Lower leg skin (tissue), 4 donors: ENCODE measurements at places on chromosomes 1 and 21. TPM values are rescaled to one million over a fixed set of nuclear protein-coding genes. Genes with fewer than 3 reads are reported as not detected.
A peak's percentile ranks its signal among the peaks of the same experiment; 100 is the strongest.

DNA sequence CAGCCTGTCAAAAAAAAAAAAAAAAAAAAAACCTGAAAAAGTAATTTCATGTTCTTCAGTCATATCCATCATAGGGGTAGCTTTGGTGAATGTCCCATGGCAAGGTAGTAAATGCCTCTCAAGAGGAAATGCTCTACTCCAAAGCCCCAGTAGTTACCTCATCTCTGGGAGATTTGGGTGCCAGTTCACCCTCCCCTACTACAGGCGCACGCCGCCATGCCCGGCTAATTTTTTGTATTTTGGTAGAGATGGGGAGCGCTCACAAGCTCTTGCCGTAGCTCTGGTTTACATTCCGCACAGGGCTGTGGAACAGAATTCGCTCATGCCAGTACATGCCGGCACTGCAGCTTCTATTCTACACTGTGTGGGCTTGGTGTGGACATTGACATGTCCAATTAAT is 13.7 kb downstream of the PIK3CD start:
- DNase-seq = no peak

DNA sequence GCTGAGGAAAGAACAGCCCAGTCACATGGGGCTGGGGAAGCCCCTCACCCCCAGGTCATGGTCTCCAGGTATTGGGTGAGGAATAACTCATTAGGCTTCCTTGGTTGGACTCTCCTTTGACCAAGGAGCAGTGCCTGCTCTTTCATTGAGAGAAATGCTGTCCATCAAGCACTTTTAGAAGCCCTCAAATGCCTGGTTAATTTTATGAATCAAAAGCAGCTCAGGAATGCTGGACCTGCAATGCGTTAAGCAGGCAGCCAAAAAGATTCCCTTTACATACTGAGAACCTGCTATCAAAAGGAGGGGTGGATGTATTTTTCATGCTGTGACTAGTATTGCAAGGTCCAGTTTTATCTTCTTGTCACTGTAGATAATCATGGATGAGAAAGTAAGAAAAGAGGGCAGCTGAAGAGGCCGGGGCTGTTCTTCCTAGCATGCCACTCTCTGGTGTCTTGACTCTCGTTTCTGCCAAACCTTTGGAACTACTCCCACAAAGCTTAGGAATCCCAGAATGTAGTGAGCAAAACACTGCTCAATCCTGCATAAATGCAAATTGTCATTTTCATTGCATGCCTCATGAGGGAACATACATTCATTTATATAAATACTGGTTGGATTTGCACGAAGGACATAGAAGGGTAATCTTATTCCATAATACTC is 2.1 kb upstream of the CD58 start:
- DNase-seq = no peak

- DNase-seq = peak; percentile 46
Measured at GRCh38 chr21:44574457-44575306, 1.2 kb downstream of the KRTAP10-4 start.

- DNase-seq = no peak
Measured at GRCh38 chr1:166182281-166182680, 15.5 kb upstream of the FAM78B start.

DNA sequence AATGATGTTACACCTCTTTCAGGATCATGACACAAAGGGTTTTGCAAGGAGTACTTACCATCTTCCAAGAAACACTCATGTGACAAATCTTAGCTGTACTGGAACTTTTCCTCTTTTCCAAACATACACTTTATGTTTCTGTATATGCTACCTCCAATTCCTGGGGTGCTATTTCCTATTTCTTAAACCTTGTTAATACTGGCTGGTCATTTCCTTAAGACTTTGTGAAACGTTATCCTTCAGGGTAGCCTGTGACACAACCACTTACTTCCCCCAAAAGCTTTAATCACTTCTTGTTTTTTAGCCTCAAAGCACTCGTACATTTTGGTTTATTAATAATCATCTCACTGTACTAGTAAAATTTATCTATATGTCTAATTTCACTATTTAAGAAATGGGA is 39.4 kb downstream of the OR10Z1 start:
- DNase-seq = no peak

DNA sequence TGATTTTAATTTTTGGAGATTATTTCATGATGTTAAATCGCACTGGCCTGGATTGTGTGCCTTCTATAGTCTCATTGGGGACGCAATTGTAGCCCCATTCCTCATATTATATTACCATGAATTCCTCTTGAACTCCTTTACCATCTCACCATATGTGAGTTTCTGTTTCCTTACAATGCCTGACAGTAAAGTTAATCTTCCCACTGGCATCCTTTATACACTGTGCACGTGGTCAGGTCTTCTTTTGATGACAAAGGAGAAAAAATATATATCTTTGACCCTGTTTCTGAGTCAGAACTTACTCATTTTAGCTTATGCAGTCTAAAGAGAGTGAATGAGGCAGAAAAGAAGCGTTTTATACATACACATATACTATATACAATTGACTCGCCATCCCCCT is 774 bp upstream of the ABL2 start:
- DNase-seq = no peak

DNA sequence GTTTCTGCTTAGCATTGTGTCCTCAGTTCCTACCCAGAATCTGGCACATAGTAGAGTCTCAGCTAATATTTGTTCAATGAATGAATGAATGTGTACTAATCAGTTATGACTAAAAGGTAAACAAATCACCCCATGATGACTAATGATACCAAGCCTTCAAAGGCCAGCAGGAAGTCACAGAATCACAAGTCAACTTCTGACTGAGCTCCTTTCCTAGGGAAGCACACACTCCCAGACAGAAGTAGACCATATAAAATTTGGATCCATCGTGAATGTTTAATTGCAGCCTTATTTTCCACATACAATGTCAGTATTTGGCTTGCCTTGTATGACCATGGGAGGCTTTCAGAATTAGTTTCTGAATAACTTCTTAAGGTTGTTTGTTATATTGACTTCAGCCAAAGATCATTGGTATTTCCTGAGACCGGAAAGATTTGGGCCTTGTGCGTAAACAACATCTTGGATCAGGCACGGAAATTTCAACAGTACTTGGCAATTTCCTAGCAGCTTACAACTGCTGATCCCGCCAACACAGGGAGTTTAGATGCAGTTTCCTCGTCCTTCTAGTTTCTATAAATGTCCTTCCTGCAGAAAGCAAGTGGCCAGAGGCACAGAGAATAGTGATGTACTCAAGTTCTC is 185.9 kb upstream of the ATP1B1 start:
- DNase-seq = peak; percentile 46

DNA sequence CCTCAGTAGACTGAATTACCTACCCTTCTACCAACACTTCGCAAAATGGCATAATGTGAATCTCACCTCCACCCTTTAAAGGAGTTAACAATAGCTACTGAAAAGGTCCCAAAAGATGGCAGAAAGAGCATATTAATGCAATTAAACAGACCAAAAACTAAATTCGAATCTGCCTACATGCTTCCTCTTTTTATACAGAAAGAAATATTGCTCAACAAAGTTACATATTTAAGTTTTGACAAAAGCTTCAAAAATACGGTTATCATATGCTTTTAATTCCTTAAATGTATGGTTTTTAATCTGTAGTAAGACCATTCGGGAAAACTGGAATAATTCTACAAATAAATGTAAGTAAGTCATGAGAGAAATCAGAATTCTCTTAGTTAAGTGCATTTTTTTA is 2.2 kb downstream of the APP start:
- no peak for DNase-seq

GRCh38 chr1:115225993-115226685 is 111.9 kb downstream of the NGF start:
- no peak for DNase-seq

DNA sequence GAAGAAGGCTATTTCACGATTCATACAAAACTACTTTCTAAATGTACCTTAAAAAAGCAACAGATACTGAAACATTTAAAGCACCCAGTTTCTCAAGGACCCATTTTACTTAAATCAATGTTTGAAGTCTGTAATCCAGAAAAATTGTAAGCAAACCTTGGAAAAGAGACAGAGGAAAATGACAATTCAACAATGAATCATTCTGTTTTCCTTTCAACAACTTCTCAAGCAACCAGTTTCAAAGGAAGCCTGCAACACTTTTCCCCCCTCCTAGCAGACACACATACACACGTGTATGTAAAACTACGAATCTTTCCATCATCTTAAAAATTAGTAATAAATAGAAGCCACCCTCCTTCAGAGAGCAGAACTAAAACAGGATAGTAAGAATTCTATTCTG is 1.2 kb downstream of the RERE start:
- DNase-seq = no peak

DNA sequence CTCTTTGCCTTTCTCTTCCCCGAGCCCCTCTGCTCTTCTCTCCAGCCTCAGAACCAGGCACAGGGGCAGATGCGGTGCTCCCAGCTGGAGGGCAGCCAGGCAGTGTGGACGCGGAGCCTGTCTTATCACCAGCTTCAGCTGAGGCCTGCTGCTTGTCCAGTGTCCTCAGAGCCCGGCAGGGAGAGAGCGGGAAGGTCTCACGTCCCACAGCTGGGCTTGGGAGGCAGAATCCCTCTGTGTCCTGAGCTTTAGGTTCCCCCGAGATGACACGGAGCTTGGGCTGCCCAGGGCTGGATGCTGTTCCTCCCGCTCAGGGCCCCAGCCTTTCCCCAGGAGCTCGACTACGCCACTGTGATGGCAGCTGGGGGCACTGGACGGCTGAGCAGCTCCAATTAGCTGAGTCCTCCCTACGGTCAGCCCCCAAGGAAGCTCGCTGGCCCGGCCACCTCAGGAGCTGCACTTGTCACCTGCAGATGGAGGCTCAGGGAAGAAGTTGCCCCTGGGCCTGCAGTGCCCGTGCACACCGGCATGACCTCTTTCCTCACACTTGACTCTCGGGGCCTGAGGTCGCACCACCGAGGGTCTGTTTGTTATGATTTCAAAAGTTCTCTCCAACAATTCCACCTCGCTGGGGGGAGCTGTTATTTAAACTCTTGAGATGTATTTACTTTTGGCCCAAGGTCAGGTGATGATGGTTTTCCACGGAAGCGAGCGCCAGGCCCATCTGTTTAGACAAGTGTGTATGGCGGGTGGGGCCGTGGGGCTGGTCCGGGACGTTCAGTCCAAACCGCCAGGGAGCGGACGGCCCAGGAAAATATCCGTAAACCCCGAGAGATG is 127.3 kb downstream of the SIK1 start:
- no peak for DNase-seq

GRCh38 chr1:20632386-20632785 is 872 bp upstream of the PINK1 start:
- DNase-seq = no peak

DNA sequence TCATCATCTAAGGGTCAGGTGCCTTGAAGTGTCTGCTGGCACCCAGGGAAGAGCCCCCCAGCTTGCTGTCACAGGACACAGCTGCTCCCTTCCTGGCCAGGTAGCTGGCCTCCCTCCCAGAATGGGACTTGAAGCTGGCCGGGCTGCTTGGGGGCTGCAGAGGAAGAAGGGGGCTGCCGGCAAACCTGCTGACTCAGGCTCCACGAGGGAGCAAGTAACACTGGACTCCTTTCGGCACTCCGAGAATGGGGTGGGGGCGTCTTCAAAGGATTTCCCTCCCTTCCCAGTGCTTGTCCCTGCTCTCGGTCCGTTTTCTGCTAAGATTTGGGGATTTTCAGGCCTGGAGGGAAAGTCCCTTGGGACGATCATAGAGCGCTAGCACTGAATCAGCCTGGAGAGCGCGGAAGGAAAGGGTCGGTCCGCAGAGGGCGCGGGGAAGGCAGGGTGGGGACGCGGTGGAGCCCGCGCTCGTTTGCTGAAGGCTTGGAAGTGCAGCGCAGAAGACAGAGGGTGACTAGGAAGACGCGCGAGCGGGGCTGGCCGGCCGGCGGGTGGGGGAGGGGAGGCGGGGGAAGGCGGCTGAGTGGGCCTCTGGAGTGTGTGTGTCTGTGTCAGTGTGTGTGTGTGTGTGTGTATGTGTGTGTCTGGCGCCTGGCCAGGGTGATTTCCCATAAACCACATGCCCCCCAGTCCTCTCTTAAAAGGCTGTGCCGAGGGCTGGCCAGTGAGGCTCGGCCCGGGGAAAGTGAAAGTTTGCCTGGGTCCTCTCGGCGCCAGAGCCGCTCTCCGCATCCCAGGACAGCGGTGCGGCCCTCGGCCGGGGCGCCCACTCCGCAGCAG is at the start of gene CSF1:
Gene CSF1, plus strand, starts transcription at position 727 of the 840 bp plus-strand sequence. CDS start 175 bp downstream, outside the sequence.
- peak; percentile 83 for DNase-seq

- no peak for DNase-seq
Measured at GRCh38 chr1:3910857-3911845, 11.1 kb upstream of the C1orf174 start.

- no peak for DNase-seq
Measured at GRCh38 chr1:240831922-240832321, 220.0 kb upstream of the GREM2 start.

- no peak for DNase-seq
Measured at GRCh38 chr1:9654051-9654833, 2.7 kb downstream of the PIK3CD start.

DNA sequence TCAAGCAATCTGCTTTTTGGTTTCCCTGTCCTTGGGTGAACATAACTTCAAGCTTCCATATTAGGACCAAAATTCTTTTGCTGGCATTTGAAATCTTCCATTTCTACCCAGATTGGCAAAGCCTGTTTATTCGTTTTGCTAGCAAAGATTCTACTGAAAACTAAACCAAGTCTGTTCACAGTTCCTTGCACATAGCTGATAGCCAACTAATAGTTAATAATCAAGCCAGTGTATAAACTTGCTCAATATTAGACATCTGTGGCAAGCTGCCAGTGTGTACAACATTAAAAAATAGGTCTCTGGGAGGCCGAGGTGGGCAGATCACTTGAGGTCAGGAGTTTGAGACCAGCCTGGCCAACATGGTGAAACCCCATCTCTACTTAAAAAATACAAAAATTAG is 6.3 kb downstream of the APP start:
- DNase-seq = no peak

DNA sequence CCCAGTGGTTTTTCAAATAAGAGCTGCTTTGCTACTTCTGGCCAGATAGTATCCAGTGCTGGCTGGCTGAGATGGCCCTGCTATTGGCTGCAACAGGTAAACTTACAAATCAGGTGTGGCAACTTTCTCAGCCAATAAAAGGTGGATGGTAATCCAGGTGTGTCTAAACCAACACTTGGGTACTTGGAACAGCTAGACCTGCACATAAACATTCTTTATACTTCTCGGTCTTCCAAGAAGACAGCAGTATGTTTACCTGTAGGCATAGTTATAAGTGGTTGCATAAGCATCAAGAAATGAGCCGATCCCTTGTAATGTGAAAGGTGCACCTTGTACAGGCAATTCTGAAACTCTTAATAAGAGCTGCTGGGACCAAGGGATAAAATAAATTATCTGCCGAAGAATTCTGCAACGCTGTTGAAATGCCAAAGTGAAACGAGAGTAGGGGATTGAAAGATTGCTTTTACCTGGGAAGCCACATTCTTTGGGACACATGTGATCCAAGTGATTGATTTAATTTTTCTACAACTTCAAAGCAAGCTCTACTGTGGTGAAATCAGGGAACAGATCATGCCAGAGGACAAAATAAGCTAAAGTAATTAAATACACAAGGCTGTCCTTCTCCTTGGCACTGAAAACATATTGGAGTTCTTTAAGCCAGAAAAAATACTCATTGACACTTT is at the start of gene CLDN8:
Gene CLDN8, minus strand, starts transcription at position 57 of the 683 bp plus-strand sequence. CDS start 172 bp downstream, outside the sequence.
- DNase-seq = peak; percentile 71

GRCh38 chr1:94055459-94056122 is 65.4 kb downstream of the ABCA4 start:
- no peak for DNase-seq

TEX38 gene
- not detected for total RNA-seq

FCRL1 gene
- not detected for total RNA-seq

SYF2 gene
- total RNA-seq = 65.7 TPM

CCDC24 gene
- 6.1 TPM for total RNA-seq

TARDBP gene
- total RNA-seq = 63.5 TPM

LY9 gene
- 1.6 TPM for total RNA-seq

CFHR2 gene
- total RNA-seq = not detected

COL11A1 gene
- 3.7 TPM for total RNA-seq

CRYAA gene
- total RNA-seq = not detected

VWA1 gene
- 36.4 TPM for total RNA-seq

RGL1 gene
- 11.6 TPM for total RNA-seq

TMEM269 gene
- 0.22 TPM for total RNA-seq
